Colonic mucosa (tissue), 4 donors: ENCODE measurements at places on chromosomes 7 and 10. TPM values are rescaled to one million over a fixed set of nuclear protein-coding genes. Genes with fewer than 3 reads are reported as not detected.

Gene RBAK
- total RNA-seq = 8.0 TPM

Gene ZCWPW1
- total RNA-seq = 1.1 TPM

Gene BAIAP2L1
- 63.9 TPM for total RNA-seq

Gene LIPJ
- total RNA-seq = 0.16 TPM

Gene CYP2C19
- 0.16 TPM for total RNA-seq

Gene PRR15
- 129 TPM for total RNA-seq

Gene LGI1
- 0.98 TPM for total RNA-seq

Gene DPCD
- total RNA-seq = 19.4 TPM

Gene ABCB8
- total RNA-seq = 59.5 TPM

Gene SPDYE5
- 0.15 TPM for total RNA-seq

Gene KIAA1217
- 34.2 TPM for total RNA-seq

GRCh38 chr7:139557857-139558581 is 34.5 kb downstream of the CLEC2L start:
- no peak overlapping the region for H3K27ac ChIP-seq
- no peaks in the 10 kb centered on the region for H3K4me1 ChIP-seq
- H3K36me3 ChIP-seq = no peaks in the 10 kb centered on the region
- H3K4me3 ChIP-seq = no peak overlapping the region

DNA sequence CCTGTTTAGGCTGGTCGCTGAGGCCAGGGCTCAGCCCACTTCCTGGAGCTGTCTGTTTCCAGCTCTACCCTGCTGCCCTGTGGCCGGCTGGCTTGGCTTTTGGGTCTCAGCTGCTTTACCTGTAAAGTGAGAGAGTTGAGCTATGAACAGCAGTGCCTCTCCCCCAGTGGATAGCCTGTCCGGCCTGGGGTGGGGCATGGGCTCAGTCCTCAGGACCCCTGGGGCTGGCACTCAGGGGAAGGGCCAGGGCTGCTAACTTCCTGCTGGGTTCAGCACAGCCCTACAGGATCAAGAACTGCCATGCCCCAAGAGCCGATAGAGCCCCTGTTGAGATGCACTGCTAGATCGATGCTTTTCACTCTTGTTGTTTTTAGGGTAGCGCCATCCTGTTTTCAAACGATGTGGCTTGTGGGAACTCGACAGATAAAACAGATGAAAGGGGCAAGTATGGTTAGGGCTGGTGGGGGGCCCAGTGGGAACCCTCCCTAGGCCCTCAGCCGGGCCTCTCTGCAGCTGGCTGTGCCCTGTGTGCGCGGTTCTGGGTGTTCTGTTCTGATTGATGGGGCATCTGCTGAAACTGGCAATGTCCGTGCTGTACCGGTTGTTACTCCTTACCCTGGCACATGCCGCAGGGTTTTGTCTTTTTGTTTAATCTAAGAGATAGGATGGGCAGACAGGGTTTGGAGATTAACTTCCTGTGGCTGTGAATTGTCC is 10.0 kb upstream of the SFRP5 start:
- no peak overlapping the region for H3K4me3 ChIP-seq
- H3K36me3 ChIP-seq = no peaks in the 10 kb centered on the region
- DNase-seq = no peak
- no peak overlapping the region for H3K27ac ChIP-seq

GRCh38 chr10:63696205-63696604 is 175.0 kb downstream of the REEP3 start:
- no peak overlapping the region for H3K27ac ChIP-seq
- H3K36me3 ChIP-seq = no peaks in the 10 kb centered on the region
- DNase-seq = no peak
- no peak overlapping the region for H3K4me3 ChIP-seq
- H3K4me1 ChIP-seq = no peaks in the 10 kb centered on the region

- no peaks in the 10 kb centered on the region for H3K36me3 ChIP-seq
- no peaks in the 10 kb centered on the region for H3K4me1 ChIP-seq
- no peak overlapping the region for H3K4me3 ChIP-seq
- no peaks in the 10 kb centered on the region for H3K27me3 ChIP-seq
- DNase-seq = no peak
These were observed 71.3 kb downstream of the KCND2 start for GRCh38 chr7:120344276-120344675.

GRCh38 chr7:129163875-129164544 is 19.5 kb downstream of the TSPAN33 start:
- H3K27me3 ChIP-seq = no peaks in the 10 kb centered on the region
- no peaks in the 10 kb centered on the region for H3K36me3 ChIP-seq
- H3K4me3 ChIP-seq = no peak overlapping the region
- H3K27ac ChIP-seq = no peak overlapping the region
- no peaks in the 10 kb centered on the region for H3K4me1 ChIP-seq

DNA sequence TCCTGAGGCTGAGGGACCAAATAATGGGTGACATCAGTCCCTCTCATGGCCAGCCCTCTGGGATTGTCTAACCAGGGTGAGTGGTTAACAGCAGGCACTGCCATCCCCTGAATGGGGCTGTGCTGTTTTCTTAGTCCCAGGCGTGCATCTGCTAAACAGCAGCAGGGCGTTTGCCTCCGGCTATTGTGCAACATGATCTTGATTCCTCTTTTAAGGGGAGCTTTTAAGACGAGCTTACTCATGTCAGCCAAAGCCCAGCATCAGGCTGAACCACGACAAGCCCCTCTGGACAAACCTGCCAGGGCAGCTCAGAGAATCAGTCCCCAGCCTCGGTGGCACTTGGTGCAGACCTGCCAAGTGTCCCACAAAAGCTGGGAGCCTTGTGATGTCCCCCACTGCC is 16.2 kb upstream of the IGFBP3 start:
- H3K36me3 ChIP-seq = no peaks in the 10 kb centered on the region
- H3K27me3 ChIP-seq = no peaks in the 10 kb centered on the region
- no peak overlapping the region for H3K4me3 ChIP-seq
- no peak overlapping the region for H3K27ac ChIP-seq

DNA sequence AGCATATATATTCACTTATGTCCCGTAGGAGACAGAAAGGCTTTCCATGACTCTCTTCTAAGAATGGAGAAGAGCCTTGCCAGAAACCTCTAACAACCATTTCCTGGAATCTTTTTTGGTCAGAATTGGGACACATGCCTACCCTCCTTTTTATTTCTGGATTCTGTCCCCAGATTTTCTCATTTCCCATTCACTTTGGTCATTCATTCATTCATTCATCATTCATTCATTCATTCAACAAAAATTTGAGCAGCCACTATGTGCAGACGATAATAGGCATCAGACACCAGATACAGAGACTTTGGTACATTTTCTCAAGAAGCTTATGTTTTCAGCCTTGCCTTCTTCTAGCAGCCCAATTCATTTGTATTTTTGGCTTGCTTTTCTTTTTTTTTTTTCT is 6.0 kb downstream of the ENTPD7 start:
- no peak for DNase-seq
- no peak overlapping the region for H3K27ac ChIP-seq
- H3K4me3 ChIP-seq = no peak overlapping the region
- no peaks in the 10 kb centered on the region for H3K4me1 ChIP-seq
- H3K27me3 ChIP-seq = no peaks in the 10 kb centered on the region

DNA sequence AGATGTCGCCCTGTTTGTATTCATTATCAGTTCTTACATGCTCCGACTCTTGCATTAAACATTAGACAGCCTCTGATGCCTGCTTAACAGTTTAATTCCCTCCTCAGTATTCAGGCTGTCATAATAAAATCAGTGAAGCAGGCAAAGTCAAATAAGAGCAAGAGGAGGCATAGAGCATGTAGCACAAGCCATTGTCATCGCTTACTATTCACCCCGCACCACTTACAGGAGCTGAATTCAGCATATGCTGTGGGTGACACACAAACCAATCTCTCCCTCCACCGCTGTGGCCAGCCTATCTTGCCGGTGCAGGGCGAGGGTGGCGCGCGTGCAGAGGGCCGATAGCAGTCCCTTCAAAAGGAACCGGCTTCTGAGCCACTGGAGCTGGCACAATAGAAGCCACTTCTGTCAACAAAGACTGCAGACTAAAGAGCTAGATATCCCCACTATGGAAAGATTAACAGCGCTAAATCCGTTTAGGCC is 433.2 kb upstream of the MGMT start:
- H3K4me1 ChIP-seq = no peaks in the 10 kb centered on the region
- H3K27ac ChIP-seq = no peak overlapping the region

DNA sequence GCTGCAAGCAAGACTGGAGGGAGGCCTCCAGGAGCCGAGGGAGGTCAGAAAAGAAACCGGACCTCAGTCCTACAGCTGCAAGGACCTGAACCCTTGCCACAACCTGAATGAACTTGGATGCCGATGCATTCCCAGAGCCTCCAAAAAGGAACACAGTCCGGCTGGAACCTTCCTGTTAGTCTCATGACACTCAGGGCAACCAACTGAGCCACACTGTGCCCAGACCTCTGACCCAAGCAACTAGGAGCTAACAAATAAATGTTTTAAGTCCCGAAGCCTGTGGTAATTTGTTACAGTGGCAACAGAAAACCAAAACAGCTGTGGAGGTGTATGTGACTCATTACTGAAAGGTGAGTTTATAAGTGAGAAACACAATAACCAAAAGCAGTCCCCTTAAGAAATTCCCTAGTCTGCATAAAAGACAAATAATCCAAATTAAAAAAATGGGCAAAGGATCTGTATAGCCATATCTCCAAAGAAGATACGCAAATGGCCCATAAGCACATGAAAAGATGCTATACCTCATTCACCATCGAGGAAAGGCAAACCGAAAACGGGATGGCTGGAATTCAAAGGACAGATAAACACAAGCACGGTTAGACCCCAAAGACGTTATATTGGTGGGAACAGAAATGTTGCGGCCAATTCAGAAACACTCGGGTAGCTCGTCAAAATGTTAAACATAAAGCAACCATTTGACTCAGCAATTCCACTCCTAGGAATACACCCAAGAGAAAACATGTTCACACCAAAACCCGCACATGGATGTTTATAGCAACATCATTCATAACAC is 24.8 kb downstream of the GNA12 start:
- H3K36me3 ChIP-seq = no peaks in the 10 kb centered on the region
- DNase-seq = no peak
- H3K27me3 ChIP-seq = no peaks in the 10 kb centered on the region
- peaks cover 16% of the 10 kb centered on the region for H3K4me1 ChIP-seq
- no peak overlapping the region for H3K27ac ChIP-seq

DNA sequence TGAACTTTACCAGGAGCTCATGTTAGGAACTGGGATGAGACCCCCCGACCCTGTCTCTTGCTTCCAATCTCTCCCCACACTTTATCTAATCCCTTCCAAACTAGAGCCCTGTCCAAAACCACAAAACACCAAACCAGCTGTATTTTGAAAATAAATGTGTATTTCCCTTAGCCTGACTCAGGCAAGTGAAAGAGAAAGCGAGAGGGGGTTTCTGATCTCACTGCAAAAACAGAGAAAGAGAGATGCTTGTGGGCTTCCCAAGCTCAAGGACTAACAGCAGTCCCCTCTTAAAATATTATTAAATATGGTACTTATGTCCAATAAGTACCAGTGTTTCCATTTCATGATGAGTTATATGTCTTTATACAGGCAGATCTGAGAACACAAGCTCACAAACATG is 122.0 kb downstream of the AGMO start:
- H3K4me1 ChIP-seq = no peaks in the 10 kb centered on the region
- no peak overlapping the region for H3K4me3 ChIP-seq
- no peaks in the 10 kb centered on the region for H3K36me3 ChIP-seq
- no peak for DNase-seq

- H3K4me1 ChIP-seq = peaks cover 2% of the 10 kb centered on the region
- H3K27ac ChIP-seq = no peak overlapping the region
- H3K27me3 ChIP-seq = no peaks in the 10 kb centered on the region
These were observed 90.9 kb downstream of the NEURL1 start for GRCh38 chr10:103584216-103585010.

DNA sequence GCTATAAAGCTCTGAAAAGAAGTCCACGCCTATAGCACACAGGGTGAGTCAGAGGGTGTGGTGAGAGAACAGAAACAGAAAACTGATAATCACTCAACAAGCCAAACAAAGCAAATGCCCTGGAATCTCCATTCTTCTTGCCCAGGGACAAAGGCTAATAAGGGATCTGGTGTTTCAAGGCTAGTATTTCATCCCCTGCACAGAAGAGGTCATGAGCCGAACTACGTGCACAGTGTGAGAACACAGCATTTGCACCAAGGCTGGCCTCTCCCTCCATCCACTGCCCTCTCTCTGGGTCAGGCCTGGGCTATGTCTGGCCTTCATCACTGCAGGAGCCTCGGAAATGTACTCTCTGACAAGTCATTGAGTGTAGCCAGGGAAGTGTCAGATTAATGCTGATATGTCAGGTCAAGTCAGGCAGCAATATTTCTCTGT is 42.7 kb downstream of the PRR15 start:
- no peaks in the 10 kb centered on the region for H3K27me3 ChIP-seq
- DNase-seq = peak; percentile 78
- H3K27ac ChIP-seq = peak overlapping the region; percentile 80
- H3K36me3 ChIP-seq = no peaks in the 10 kb centered on the region
- no peaks in the 10 kb centered on the region for H3K4me1 ChIP-seq

DNA sequence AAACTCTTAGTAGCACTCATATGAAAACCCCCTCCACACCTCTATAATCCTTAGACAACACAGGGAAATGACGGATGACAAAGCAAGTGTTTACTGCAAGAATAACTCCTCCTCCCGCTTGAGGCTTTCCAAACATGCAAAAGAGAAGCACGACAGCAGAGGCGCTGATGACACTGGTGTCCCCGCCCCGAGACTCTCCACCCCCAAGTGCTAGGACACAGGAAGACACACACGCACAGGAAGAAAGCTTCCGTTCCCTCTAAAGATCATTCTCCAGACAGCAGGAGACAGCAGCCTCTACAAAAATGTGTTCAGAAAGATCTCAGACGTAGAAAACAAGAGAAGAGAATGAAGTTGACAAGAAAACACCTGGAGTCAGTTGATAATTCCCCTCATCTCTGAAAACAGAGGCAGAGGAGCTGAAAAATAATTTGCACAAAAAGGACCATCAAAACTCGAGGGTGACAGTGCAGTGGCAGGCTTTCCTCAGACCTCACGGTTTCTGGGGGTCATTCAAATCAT is 90.2 kb downstream of the DLG5 start:
- H3K36me3 ChIP-seq = peaks cover 3% of the 10 kb centered on the region
- H3K4me1 ChIP-seq = no peaks in the 10 kb centered on the region
- DNase-seq = peak; percentile 47
- H3K4me3 ChIP-seq = no peak overlapping the region
- no peaks in the 10 kb centered on the region for H3K27me3 ChIP-seq
- H3K27ac ChIP-seq = no peak overlapping the region
